ENCODE measurements at places on chromosomes 4 and X.
A peak's percentile ranks its signal among the peaks of the same experiment; 100 is the strongest.

DNA sequence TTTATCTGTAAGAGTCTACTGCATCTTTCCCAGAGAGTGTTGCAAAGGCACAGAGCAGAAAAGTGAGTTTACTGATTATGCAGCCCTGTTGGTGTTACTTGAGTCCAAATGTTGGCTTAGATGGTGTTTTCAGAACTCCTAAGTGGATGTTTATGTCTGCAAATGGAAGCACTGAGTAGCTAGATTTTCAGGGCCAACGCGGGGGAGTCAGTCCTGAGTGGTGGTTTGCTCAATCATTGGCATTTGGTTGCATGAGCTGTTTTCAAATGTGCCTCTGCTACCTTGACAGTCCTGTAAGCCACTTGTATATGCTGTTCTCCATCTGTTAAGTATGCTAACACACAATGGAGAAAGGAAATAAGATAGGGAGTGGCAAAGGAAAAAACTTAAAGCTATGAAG, 45.4 kb downstream of the MAMLD1 start:
- no peaks in the 10 kb centered on the region for H3K36me3 ChIP-seq
- H3K4me1 ChIP-seq, result peaks cover 5% of the 10 kb centered on the region
- H3K27me3 ChIP-seq, result no peaks in the 10 kb centered on the region
- no peak overlapping the region for H3K27ac ChIP-seq
- no peak for DNase-seq

- H3K27ac ChIP-seq, result no peak overlapping the region
- H3K27me3 ChIP-seq, result peaks cover 14% of the 10 kb centered on the region
- no peaks in the 10 kb centered on the region for H3K4me1 ChIP-seq
- no peak for DNase-seq
- H3K36me3 ChIP-seq, result no peaks in the 10 kb centered on the region
Observed at GRCh38 chr4:41561244-41561643, 23.3 kb downstream of the LIMCH1 start.

DNA sequence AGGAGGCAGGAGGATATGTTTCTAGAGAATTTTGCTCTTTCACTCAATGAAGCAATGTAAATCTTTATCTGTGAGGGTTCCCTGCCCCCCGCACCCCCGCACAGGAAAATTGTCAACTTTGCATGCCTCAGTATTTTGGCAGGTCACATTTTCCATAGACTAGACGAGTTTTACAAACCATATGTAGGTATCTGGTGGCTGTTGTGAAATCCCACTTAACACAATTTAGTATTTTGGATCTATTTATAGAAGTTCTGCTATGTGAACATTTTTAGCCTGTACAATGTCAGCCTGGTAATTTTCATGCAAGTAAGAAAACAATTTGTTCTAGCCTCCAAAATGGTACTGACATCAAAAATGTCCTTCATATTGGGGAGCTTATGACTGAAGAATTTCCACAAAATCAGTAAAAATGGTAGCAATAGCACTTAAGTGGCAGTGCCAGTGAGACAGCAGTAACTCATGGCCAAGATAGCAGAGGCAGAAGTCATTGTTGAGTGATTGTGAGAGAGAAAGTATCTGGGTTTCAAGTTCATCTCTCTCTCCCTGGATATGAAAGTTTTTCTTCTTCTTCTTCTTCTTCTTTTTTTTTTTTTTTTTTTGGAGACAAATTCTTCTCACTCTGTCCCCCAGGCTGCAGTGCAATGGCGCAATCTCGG, 12.4 kb upstream of the FRYL start:
- no peak overlapping the region for H3K4me3 ChIP-seq
- H3K27me3 ChIP-seq, result no peaks in the 10 kb centered on the region
- H3K27ac ChIP-seq, result peak overlapping the region; percentile 66
- DNase-seq, result no peak

DNA sequence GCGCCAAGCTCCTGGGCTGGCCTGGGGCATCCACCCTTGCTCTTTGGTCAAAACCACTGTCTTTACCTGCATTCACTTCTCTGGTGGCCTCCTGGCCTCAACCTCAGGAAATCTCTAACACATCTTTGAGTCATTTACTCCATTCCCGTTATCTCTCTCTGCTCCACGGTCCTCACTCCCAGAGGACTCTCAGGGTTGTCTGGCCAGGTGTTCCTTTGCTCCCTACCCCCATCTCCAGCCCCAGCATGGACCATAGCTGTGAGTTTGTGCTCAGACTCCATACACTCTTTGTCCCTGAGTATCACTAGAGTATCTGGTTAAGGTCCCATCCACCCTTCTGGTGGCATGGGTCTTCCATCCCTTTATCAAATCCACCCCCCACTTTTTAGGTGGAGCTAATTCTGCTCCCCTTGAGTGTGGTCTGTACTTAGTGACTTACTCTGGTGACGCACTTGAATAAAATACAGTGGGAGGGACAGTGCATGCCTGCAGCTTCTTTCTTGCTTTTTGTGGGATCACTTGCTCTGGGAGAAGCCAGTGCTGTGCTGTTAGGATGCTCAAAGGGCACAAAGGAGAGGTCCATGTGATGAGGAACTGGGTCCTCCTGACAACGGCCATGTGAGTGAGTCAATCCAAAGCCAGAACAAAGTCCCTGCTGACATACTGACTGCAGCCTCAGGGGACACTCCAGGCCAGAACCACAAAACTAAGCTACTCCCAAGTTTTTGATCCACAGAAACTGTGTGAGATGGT, 44.3 kb downstream of the IGFBP7 start:
- H3K36me3 ChIP-seq, result no peaks in the 10 kb centered on the region
- no peak for DNase-seq
- H3K4me1 ChIP-seq, result no peaks in the 10 kb centered on the region
- H3K27me3 ChIP-seq, result no peaks in the 10 kb centered on the region
- no peak overlapping the region for H3K27ac ChIP-seq
- no peak overlapping the region for H3K4me3 ChIP-seq

DNA sequence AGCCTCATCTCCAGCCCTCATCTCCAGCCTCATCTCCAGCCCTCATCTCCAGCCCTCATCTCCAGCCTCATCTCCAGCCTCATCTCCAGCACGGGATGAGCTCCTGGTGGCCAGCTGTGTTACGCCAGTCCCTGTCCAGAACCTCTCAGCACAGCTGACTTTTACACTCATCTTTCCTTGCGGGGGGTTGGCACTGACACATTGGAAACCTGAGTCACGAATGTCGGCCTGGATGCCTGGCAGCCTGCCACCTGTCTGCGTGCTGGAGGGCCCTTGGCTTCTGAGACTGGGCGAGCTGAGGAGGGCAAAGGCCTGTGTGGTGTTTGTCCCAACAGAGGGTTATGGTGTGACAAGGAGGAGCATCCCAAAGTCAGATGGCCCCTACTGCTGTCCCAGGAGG, 66.1 kb upstream of the HGFAC start:
- no peak for DNase-seq
- peaks cover 2% of the 10 kb centered on the region for H3K36me3 ChIP-seq
- no peaks in the 10 kb centered on the region for H3K4me1 ChIP-seq
- no peak overlapping the region for H3K4me3 ChIP-seq
- H3K27ac ChIP-seq, result no peak overlapping the region
- peaks cover 25% of the 10 kb centered on the region for H3K27me3 ChIP-seq

DNA sequence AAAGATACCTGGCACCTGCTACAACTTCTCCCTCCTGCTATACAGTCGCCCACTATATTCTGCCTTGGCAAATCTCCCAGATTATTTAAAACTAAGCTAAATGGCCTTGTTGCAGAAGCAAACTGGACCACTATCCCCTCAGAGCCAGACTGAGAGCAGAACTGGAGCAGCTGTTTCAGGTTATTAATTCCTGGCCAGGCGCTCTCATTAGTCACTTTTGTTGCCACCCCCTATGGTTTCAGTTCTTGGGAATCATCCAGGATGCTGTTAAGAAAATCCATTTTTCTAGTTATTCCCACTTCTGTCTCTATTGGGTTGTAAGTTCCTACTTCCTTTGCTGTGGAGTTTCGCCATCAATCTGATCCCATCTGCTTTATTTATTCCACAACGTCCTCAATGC, 30.1 kb downstream of the ADGRA3 start:
- H3K4me1 ChIP-seq, result peaks cover 19% of the 10 kb centered on the region
- no peaks in the 10 kb centered on the region for H3K27me3 ChIP-seq
- no peak for DNase-seq
- no peak overlapping the region for H3K4me3 ChIP-seq
- H3K36me3 ChIP-seq, result peaks cover 17% of the 10 kb centered on the region

GRCh38 chr4:74531963-74532794, 87.2 kb downstream of the AREG start:
- H3K4me1 ChIP-seq, result no peaks in the 10 kb centered on the region
- H3K27me3 ChIP-seq, result peaks cover 5% of the 10 kb centered on the region
- H3K4me3 ChIP-seq, result no peak overlapping the region
- peak; percentile 1 for DNase-seq
- no peaks in the 10 kb centered on the region for H3K36me3 ChIP-seq

DNA sequence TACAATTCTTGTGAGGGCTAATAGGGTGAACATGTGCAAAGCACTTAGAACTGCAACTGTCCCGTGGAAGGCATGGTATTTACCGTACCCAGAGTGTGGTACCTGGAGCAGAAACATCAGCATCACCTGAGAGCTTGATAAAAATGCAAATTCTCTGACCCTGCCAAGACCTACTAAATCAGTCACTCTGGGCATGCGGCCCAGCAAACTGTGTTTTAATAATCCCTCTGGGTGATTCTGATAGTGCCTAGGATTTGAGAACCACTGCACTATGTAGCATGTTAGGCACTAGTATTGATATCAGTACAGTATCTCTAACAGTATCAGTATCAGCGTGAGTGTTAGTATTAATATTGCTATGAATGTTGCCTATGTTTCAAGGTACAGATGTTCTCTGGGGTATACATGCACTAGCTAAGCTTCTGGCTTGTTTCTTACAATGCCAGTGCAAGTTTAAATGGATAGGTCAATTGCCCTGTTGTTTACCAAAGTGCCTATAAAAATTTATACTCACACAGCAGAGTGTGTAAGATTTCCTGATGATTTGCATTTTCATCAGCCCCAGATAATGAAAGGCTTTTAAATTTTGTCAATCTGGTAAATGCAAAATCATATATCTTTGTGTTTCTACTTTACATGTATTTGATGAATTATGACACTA, 354.0 kb downstream of the HS3ST1 start:
- H3K4me1 ChIP-seq, result no peaks in the 10 kb centered on the region
- peaks cover 8% of the 10 kb centered on the region for H3K27me3 ChIP-seq
- DNase-seq, result no peak
- H3K27ac ChIP-seq, result no peak overlapping the region

GRCh38 chr4:159052315-159052714, 50.6 kb upstream of the RAPGEF2 start:
- H3K27ac ChIP-seq, result no peak overlapping the region
- no peak overlapping the region for H3K4me3 ChIP-seq
- H3K36me3 ChIP-seq, result no peaks in the 10 kb centered on the region
- DNase-seq, result no peak

GRCh38 chr4:63226229-63226628, 1183.0 kb downstream of the TECRL start:
- H3K4me3 ChIP-seq, result no peak overlapping the region
- no peaks in the 10 kb centered on the region for H3K36me3 ChIP-seq
- no peak overlapping the region for H3K27ac ChIP-seq
- H3K27me3 ChIP-seq, result no peaks in the 10 kb centered on the region
- DNase-seq, result no peak

DNA sequence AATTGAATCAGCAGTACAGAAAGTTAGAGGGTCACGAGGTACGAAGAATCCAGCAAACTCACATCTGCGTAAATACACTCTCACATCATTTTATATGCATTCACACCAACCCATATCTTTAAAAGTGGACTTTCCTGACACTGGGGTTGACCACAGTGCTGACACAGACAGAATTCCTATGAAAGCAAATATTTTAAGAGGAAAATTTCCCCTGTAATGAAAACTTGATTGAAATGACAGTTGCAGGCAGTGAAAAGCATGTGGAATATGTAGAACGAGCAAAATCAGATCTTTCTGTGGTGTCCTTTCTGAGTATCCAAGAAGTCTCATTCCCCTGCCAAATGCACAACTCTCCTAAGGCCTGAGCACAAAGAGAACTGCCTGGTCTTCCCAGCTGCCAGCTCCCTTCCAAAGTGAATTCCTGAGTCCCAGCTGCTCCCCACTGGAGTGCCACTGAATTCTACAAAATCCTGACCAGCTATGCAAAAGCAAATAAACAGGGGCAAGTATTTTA, 50.5 kb upstream of the FAM9C start:
- H3K27me3 ChIP-seq, result no peaks in the 10 kb centered on the region
- DNase-seq, result no peak
- H3K27ac ChIP-seq, result peak overlapping the region; percentile 38
- peaks cover 61% of the 10 kb centered on the region for H3K4me1 ChIP-seq
- H3K36me3 ChIP-seq, result peaks cover 12% of the 10 kb centered on the region

GRCh38 chr4:7153711-7154110, 38.6 kb upstream of the SORCS2 start:
- no peak overlapping the region for H3K4me3 ChIP-seq
- H3K27me3 ChIP-seq, result peaks cover 17% of the 10 kb centered on the region
- no peaks in the 10 kb centered on the region for H3K36me3 ChIP-seq
